ENCODE measurements at places on chromosomes 3 and 15. TPM values are rescaled to one million over a fixed set of nuclear protein-coding genes. Genes with fewer than 3 reads are reported as not detected.

Gene GOLGA6L7
- not detected for total RNA-seq

Gene CHL1
- not detected for total RNA-seq

Gene BFSP2
- total RNA-seq, result not detected

Gene STAG1
- 32.3 TPM for total RNA-seq

Gene ZDHHC23
- 6.6 TPM for total RNA-seq

Gene LRRFIP2
- 25.9 TPM for total RNA-seq

Gene SERINC4
- total RNA-seq, result 0.15 TPM

Gene MESP2
- total RNA-seq, result not detected

Gene CLRN1
- total RNA-seq, result not detected

Gene NAA80
- total RNA-seq, result 18.8 TPM

Gene SLC28A2
- total RNA-seq, result not detected

Gene PLA2G4B
- total RNA-seq, result 6.0 TPM

Gene XIRP1
- 1.6 TPM for total RNA-seq

Gene XCR1
- total RNA-seq, result not detected

Gene BRK1
- 70.3 TPM for total RNA-seq

Gene C3orf20
- total RNA-seq, result 0.12 TPM

Gene ABHD5
- 11.4 TPM for total RNA-seq

Gene NANOGP8
- total RNA-seq, result not detected

Gene GOLGA6L9
- total RNA-seq, result 1.9 TPM

Gene EOGT
- total RNA-seq, result 12.0 TPM

Gene TERB2
- not detected for total RNA-seq

Gene ADCY5
- total RNA-seq, result not detected

Gene IL12A
- not detected for total RNA-seq

Gene TM4SF4
- total RNA-seq, result not detected

Gene ERC2
- not detected for total RNA-seq

Gene ULK3
- 57.6 TPM for total RNA-seq

Gene CDHR4
- total RNA-seq, result 0.22 TPM

Gene TRPM1
- total RNA-seq, result not detected

Gene TUSC7
- total RNA-seq, result not detected

Gene XYLB
- total RNA-seq, result 4.9 TPM
